Cardiac muscle cell (in vitro differentiated cells and primary cell): ENCODE measurements at places on chromosomes 7 and 10. TPM values are rescaled to one million over a fixed set of nuclear protein-coding genes. Genes with fewer than 3 reads are reported as not detected.
A peak's percentile ranks its signal among the peaks of the same experiment; 100 is the strongest.

- peaks cover 35% of the 10 kb centered on the region for H3K27me3 ChIP-seq
- no peaks in the 10 kb centered on the region for H3K36me3 ChIP-seq
- no peaks in the 10 kb centered on the region for H3K4me1 ChIP-seq
- DNase-seq = no peak
Measured at GRCh38 chr10:62869958-62870357, 53.8 kb upstream of the EGR2 start.

DNA sequence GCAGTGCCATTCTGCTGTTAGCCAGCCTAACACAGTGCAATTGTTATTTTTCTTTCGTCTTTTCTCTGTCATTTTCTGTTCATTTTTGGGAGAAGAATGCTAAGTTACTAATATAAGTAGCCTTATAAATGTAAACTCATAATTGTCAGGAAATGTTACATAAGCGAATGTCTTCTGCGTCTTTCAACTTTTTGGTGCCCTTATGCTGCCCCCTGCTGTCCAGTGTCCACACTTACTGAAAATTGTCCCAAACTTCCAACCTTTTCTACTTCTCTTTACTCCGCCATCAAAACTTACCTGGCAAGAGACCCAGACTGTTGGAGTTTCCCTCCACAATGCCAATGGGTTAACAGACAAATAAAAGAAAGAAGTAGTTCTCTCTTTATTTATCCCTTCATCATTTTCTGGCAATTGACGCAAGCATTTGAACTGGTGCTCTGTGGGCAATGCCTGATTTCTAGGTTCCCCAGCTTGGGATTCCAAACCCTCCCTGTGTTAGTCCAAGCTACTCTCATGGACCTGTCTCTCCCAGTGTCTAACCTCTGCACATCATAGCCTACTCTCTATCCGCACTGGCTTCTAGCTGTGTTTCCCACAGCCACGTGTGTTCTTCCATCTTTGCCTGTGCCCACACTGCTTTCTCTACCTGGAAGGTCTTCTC, 21.0 kb upstream of the EPC1 start:
- peaks cover 14% of the 10 kb centered on the region for H3K4me1 ChIP-seq
- peak; percentile 70 for DNase-seq
- peak overlapping the region; percentile 25 for H3K27ac ChIP-seq
- H3K36me3 ChIP-seq = no peaks in the 10 kb centered on the region

DNA sequence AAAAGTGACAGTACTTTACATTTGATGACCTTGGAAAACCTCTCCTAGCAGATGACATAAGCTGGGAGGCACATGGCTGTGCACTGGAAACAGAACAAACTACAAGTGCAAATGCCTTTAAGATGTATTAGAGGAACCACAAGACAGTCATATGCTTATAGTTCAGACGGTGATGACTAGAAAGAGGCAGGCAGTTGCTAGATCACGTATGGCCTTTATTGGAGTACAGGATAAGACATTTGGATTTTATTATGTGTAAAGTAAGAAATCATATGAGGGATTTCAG, 290.0 kb downstream of the SORCS1 start:
- no peaks in the 10 kb centered on the region for H3K36me3 ChIP-seq
- H3K4me3 ChIP-seq = no peak overlapping the region
- no peak for DNase-seq
- H3K27me3 ChIP-seq = no peaks in the 10 kb centered on the region

- H3K4me1 ChIP-seq = peaks cover 14% of the 10 kb centered on the region
- DNase-seq = no peak
- peaks cover 4% of the 10 kb centered on the region for H3K36me3 ChIP-seq
- no peak overlapping the region for H3K27ac ChIP-seq
- no peak overlapping the region for H3K4me3 ChIP-seq
- H3K27me3 ChIP-seq = no peaks in the 10 kb centered on the region
Measured at GRCh38 chr7:1691096-1691495, 21.0 kb downstream of the ELFN1 start.

DNA sequence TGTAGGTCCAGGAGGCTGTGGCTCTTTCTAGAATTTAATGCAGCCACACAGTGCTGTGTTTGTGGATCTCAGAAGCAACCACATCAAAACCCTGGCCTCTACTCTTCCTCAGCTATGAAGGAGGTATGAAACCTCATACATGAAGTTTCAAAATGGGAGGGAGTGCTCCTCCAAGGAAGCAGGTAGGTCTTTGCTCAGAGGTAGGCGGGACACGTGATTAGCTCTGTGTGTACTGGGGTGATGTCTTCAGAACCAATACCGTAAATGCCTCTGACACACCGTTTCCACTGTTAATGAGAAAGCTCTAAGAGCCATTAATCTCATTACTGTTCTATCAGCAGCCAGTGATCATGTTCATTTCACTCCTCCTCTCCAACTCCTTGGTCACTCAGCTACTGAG, 126.1 kb downstream of the PLXNA4 start:
- H3K36me3 ChIP-seq = no peaks in the 10 kb centered on the region
- peaks cover 7% of the 10 kb centered on the region for H3K4me1 ChIP-seq
- H3K27me3 ChIP-seq = no peaks in the 10 kb centered on the region
- H3K27ac ChIP-seq = no peak overlapping the region
- DNase-seq = no peak

DNA sequence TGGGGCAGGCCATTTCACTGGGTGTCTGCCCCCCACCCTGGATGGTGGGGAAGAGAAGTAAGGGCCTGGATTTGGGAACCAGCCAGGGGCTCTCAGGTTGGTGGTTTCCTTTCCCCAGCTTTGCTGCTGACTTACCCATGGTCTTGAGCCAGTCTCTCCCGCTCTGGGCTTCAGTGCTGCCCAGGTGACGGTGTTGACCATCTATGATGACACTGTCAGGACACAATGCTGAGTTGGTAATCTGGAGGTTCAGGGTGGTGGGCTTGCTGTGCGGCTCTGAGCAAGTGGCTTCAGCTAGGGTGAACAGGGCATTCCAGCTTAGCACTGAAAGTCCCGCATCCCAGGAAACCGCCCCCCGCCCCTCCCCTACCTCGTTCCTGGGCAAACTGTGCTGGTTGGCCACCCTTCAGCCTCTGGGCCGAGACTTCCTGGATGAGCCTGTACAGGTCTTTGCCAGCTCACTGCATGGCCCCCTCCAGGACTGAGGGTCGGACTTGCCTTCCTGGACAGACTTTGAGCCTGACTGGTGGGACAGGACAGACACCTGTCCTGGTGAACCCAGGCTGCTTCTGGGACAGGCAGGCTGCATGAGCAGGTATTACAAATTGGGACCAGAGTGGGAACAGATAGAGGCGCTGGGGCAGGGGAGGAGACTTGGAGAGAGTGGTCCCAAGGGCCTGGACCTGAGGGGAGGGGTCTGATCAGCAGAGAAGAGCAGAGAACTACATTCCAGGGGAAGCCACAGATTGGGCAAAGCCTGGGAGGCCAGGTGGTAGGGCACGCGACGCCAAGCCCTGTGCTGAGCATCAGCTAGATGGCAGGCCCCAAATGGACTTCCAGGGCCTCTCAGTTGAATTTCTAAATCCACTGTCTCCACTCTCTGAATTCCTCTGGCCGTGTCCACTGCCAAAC, 19.9 kb upstream of the ZMIZ1 start:
- DNase-seq = no peak
- no peaks in the 10 kb centered on the region for H3K27me3 ChIP-seq
- H3K27ac ChIP-seq = peak overlapping the region; percentile 64
- no peak overlapping the region for H3K4me3 ChIP-seq

DNA sequence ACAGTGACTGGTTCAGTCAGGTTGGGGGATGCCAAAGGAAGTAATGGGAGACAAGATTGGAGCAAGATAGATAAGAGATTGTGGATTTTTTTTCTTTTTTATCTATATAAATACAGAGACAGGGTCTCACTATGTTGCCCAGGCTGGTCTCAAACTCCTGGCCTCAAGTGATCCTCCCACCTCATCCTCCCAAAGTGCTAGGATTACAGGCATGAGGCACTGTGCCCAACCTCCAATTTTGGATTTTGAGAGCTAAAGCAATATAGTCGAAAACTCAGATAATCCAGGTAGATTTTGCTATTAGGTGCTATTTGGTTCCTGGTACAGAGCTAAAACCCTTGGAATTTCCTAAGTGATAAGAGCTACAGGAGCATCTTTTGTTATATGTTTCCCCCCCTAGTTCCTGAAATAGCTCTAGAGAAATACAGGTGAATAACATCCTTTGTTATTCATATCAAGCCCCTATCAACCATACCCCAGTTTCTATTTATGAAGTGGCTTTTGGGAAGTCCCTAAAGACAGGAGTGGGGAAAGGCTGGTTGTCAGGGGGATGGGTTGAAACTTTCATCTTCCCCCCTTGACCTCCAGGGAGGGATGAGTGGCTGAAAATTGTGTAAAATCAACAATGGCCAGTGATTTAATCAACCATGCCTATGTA, 151.2 kb downstream of the CFTR start:
- H3K27me3 ChIP-seq = no peaks in the 10 kb centered on the region
- H3K4me1 ChIP-seq = no peaks in the 10 kb centered on the region
- H3K27ac ChIP-seq = no peak overlapping the region
- no peak overlapping the region for H3K4me3 ChIP-seq

DNA sequence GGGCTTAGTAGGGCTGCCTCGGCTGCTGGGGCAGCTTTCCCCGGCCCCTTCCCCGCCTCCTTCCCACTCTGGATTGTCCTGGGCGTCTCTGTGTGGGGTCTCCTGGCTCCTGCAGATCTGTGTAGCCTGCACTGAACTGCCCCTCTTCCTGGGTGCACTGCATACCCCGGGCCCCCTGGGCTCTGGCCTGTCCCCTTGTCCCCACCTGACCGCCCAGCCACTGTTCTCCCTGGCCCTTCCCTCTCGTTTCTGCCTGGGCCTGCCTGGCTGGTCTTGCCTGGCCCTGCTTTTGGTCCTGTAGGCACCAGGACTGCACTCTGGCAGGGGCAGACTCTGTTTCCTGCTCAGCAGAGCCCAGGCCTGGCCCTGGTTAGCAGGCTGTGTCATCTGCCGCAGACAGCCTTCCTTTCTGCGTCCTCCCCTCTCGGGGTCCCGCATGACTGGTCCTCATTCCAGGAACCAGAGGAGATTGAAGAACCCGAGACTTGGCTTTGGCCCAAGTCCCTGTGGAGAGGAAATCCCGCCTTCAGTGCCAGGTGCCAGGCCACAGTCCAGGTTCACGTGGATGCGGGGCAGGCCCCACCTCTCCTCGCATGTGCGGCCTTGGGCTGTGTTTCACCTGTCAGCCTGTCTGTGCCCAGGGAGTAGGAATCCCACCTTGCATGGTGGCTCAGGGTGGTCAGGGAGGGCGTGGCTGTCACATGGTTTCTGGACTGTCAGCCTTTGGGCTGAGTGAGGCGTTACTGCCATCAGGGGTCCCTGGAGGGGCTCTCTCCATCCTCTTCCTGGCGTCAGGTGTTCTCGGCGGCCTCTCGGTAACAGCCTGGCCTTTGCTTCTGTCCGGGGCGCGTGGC, 9.2 kb downstream of the INPP5A start:
- no peaks in the 10 kb centered on the region for H3K27me3 ChIP-seq
- DNase-seq = no peak
- H3K27ac ChIP-seq = no peak overlapping the region
- no peaks in the 10 kb centered on the region for H3K36me3 ChIP-seq
- H3K4me1 ChIP-seq = peaks cover 8% of the 10 kb centered on the region
- no peak overlapping the region for H3K4me3 ChIP-seq

DNA sequence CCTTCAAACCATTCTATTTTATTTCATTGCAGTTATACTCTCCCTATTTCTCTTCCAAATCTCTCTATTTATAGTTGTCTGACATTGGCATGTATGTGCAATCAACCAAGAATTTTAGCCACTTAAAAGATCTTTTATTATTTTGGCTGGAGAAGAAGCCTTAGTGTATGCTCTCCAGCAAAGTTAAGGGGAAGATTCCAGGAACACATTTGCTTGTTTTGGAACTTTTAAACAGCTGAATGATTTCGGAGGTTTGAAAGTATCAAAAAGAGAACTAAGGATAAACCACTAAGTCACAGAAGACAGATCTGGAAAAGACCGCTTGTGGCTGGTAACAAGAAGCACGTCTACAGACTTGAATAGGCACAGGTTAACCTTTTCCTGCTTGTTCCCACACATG, 182.2 kb upstream of the FZD1 start:
- no peaks in the 10 kb centered on the region for H3K27me3 ChIP-seq
- peak overlapping the region; percentile 24 for H3K27ac ChIP-seq
- no peak for DNase-seq
- no peaks in the 10 kb centered on the region for H3K36me3 ChIP-seq
- peaks cover 3% of the 10 kb centered on the region for H3K4me1 ChIP-seq
- H3K4me3 ChIP-seq = no peak overlapping the region

DNA sequence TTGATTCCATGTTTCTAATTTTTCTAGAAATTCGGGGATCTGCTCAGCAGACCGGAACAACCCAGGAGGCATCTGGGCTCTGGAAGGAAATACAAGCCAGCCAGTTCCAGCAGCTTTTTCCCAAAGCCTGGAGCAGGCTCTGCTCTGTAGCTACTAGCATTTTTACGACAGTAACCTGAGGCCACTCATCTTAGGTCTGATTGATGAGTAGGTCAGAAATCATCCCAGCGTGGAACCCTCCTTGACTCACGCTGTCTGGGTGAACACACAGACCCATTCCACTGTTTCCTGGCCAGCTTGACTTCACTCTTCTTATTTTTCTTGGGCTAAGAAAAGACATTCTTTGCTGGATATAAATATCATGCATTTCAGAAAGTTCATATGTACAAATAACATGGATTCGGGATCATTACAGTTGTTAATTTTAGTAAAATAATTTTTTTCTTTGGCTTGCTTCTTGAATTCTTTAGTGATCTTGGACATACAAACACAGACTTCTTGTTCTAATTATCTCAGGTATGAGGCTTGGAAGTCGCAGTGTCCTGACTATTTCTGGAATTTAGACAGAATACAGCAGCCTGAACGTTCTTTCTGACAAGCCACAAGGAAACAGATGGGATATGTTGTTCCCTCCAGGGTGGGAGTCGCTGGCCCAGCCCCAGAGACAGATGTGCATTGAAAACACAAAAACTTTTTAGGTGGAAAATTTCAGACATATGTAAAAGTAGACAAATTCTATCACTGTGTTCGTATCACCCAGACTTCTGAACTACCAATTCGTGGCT, 54.6 kb upstream of the PITRM1 start:
- no peaks in the 10 kb centered on the region for H3K36me3 ChIP-seq
- no peak overlapping the region for H3K27ac ChIP-seq

GRCh38 chr10:60778971-60779796, 906 bp downstream of the CDK1 start:
- no peaks in the 10 kb centered on the region for H3K36me3 ChIP-seq
- peak; percentile 38 for DNase-seq
- H3K4me1 ChIP-seq = peaks cover 38% of the 10 kb centered on the region
- H3K27ac ChIP-seq = peak overlapping the region; percentile 86
- peak overlapping the region; percentile 77 for H3K4me3 ChIP-seq

DNA sequence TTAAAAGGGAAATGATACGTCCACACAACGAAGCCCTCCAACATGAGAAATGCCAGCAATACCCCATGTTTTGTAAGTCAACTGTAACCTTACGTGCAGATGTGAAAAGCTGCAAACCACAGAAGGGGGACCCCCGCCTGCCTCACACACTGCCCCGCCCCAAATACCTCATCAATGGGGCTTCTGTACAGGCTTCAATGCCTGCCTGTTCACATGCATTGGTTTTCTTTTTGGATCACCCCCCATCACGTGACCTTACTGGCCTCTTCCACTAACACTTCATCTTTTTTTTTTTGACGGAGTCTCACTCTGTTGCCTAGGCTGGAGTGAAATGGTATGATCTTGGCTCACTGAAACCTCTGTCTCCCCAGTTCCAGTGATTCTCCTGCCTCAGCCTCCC, 224.0 kb downstream of the TNS3 start:
- no peaks in the 10 kb centered on the region for H3K27me3 ChIP-seq
- H3K36me3 ChIP-seq = no peaks in the 10 kb centered on the region
- no peak overlapping the region for H3K27ac ChIP-seq
- no peaks in the 10 kb centered on the region for H3K4me1 ChIP-seq

KNDC1 gene
- polyA plus RNA-seq = 10.8 and 12.4 TPM in 2 replicates

PBLD gene
- 4.6 and 5.6 TPM in 2 replicates for polyA plus RNA-seq

SFXN4 gene
- 51.5 and 53.2 TPM in 2 replicates for polyA plus RNA-seq

CXCL12 gene
- 10.1 and 30.6 TPM in 2 replicates for polyA plus RNA-seq

NUTM2A gene
- 0.11 and 0.13 TPM in 2 replicates for polyA plus RNA-seq

TBXAS1 gene
- polyA plus RNA-seq = 2.9 and 6.2 TPM in 2 replicates

ANKRD30A gene
- polyA plus RNA-seq = not detected in 2 replicates

FOXP2 gene
- polyA plus RNA-seq = 1.1 and 1.3 TPM in 2 replicates
